ENCODE measurements at places on chromosomes 7 and 10.

GRCh38 chr10:25105743-25106260 lies 69.0 kb upstream of the GPR158 start:
- no peak for DNase-seq

DNA sequence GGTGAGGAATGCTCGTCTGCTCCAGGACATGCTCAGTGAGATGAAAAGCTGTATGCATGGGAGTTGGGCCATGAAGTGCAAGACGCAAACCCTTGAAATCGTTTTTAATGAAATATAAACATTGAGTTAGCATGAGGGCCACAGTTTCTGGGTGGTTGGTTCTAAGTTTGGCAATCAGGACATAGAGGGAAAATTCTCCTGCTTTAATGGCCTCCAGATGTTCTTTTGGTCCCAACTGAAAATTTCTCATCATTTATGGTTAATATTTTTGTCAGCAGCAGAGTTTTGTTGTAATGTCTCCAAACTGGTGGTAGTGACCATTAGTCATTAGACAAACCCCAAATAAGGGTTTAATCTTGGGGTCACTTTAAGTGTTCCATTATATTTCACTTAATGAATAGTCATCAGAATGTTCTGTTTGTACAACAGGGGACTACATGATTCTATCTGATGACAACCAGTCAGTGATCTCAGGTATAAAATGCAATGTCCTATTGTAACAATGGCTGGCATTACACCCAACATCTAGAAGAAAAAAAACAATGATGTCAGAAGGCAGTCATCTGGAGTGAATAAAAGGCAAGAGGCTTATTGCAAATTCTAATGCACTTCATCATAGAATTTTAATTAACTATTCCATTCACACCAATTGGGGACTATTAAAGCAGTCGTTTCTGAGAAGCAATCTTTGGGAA lies 197.4 kb downstream of the JCAD start:
- peak; percentile 57 for DNase-seq

- DNase-seq, result peak; percentile 77
Observed at GRCh38 chr7:112160130-112160770, 45.9 kb downstream of the DOCK4 start.

DNA sequence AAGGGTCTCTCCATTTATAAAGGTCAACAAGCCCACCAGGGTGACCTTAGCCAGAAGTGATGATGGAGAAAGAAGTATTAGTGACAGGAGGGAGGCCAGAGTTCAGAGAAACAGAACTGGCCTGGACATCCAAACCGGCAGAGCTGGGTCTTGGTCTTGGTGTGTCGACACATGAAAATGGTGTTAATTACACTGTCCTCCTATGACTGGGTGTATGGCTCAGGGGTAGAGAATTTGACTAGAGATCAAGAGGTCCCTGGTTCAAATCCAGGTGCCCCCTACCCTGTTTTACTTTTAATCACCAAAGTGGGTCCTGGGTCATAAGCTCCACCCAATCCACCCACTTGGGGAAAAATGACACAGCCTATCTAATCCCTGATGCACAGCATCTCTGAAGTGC lies 110.6 kb upstream of the ZNF746 start:
- DNase-seq, result no peak

DNA sequence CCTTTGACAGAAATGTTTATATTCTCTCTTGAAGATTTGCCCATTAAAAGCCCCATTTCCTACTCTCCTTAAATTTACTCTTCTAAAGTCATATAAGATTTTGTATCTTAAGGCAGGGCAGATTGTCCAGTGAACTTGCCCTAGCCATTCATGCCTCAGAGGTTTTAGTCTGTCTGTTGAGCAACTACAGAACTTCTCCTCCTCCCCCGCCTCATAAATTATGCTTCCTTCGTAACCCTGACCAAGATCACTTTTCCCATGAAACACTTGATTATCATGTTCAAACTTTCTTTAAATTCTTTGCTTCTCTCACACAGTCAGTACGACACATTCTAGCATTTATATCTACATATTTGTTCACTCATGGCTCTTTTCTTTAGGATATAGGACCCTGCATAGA lies 621.3 kb downstream of the ANKRD7 start:
- DNase-seq, result no peak

GRCh38 chr10:97259119-97259518 lies 33.3 kb downstream of the ARHGAP19 start:
- no peak for DNase-seq

DNA sequence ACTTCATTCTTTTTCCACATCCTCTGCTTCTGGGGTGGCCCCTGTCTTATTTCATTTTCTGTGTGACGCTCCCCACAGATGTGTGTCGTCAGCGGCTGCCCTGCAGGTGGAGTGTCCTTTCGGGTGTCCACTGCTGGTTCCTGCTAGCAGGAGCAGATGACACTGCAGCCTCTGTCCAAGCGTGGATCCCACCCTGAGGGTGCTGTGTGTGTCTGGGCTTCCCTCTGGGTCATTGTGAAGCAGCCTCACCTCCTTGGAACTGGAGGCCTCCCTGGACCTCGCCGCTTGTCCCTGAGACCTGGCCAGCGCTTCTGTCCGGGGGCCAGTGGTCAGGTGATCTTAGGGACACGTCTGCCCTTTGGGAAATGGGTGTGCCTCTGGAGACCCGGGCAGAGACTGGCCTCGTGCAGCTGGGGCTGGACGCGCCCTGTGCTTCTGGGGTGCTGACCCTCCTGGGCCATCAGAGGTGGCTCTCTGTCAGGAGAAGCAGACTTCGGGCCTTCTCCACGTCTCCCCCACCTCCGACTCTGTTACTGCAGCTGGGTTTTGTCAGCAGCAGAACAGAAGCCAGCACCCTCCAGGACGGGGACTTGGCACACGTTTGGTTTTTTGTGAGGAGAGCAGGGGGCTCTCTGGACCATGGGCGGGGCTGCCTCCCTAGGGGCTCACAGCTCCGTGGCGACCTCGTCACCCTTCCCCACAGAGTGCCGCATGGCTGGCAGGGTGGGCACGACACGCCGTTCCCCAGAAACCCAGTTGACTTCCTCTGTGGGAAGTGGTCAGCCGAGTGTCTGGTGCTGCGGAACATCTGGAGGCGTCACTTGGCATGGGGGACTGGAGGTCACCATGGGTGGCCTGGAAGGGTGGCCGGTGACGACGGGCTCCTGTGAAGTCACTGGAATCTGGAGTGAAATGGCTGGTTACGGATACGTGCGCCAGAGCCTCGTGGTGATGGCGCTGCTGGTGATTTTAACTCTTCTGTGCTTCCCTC lies 48.4 kb downstream of the INPP5A start:
- no peak for DNase-seq

- no peak for DNase-seq
Observed at GRCh38 chr10:83176901-83177300, 962.4 kb upstream of the GHITM start.

DNA sequence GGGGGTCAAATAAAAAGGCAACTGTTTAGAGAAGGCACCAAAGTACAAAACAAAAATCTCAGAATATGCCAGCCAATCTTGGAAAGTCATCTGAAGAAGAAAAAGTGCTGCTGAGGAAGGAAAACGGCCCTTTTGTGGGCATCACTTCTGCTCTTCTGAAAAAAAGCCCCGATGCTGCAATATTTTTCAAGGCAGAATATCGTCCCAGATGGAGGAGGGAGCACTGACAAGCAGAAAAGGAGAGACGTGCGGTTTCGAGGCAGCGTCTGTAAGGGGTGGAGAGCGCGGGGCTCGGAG lies 959 bp upstream of the ATRNL1 start:
- no peak for DNase-seq

DNA sequence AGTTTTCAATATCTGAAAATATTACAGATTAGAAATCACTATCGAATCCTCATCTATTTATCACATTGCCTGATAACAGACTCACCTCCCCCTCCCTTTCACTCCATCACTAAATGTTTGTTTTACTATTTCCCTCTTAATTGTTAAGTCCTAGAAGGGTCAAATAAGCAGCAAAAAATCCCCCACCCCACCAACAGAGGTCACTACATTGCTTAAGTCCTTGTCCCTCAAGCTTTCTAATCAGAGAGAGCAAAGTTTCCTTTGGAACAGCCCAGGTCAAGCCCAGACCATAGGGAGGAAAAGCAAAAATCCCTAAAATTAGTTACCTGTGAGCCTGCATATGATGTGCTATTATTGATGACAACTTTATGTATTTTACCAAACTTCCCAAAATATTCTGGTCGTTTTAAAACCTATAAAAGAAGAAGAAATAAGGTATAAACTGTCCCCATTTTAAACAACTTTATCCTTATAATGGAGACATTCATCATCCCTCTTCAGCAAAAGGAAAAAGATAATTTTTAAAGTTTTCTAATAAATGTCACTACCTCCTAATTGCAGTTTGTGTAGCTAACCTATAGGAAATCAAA lies 95.0 kb downstream of the CNOT4 start:
- peak; percentile 33 for DNase-seq

DNA sequence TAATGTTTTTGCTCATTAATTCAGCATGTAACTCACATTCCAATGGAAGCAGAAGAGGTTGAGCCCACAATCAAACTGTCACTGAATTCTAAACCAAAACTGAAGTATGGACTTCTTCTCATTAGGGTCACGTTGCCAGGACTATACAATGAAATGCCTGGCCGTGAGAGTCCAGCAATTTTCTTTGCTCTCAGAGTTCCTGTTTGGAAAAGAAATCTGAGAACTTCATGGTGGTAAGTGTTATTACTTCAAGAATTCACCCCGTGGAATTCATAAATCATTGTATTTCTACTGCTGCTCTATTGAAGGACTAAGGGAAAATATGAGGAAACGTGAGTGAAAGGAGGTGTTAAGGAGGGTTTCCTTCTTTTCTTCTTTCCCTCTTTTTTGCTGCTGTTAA lies 441.8 kb upstream of the AKR1E2 start:
- peak; percentile 9 for DNase-seq

- DNase-seq, result peak; percentile 15
Observed at GRCh38 chr7:48298779-48299178, 127.5 kb downstream of the ABCA13 start.

DNA sequence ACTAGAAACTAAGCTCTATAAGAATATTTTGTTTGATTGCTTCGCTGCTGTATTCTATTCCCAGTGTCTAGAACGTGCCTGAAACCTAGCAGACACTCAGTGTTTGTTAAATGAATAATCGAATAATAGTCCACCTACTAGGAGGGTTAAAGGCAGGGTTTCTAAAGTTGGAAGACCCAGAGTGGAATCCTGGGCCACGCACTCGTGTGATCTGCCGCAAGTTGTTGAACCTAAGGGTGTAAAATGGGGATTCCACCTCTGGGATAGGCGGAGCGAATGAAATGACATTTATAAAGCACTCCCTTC lies 702 bp upstream of the AGFG2 start:
- no peak for DNase-seq

- no peak for DNase-seq
Observed at GRCh38 chr7:112630565-112630964, 149.8 kb downstream of the LSMEM1 start.

- no peak for DNase-seq
Observed at GRCh38 chr10:114762811-114763210, 58.8 kb upstream of the FHIP2A start.

- no peak for DNase-seq
Observed at GRCh38 chr7:33179519-33179918, 50.2 kb downstream of the BBS9 start.

DNA sequence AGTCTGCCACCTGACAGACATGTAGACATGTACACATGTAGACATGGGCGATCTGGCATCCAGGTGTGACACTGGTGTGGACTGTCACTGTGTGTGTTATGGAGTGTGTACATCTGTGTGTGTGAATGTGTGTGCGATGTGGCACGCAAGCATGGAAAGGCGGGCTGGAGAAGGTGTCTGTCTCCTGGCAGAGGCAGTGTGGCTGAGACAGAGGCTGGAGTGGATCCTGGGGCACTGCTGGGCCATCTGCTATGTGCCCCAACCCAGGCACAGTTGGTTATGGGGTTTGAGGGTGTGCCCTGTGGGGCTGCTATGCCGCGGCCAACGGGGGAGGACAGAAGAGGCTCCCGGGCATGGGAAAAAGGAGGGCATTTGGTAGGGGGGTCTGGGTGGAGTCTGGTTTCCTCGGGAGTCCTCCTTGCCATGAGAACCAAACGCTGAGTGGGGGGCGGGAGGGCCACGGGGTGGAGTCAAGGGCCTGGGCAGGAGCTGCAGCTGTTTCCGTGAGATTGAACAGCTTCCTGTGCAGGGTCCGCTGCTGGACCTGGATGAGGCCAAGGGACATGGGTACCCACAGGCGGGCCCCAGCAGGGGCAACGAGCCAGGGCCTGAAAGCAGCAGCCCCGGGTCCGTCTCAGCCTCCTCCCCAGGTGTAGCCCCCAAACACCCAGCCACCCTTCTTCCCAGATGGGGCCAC lies 1.3 kb downstream of the ELN start:
- DNase-seq, result no peak

DNA sequence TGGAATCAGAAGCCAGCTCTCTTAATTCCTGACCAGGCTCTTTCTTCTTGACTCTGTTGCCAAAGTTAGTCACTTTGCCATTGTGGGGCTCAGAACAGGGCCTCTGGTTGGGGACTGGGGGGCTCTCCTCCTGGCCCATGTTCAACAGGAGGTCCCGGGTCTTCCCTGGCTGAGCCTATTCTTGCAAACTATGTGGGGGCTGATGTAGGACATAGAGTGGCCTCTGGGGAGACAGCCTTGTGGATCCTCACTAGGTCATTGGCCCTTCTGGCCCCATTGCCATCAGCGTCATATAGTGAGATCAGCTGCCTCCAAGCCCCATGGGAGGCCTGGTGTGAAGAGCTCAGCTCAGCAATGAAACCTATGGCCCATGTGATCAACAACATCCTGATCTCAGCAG lies 77.6 kb upstream of the LEP start:
- no peak for DNase-seq

DNA sequence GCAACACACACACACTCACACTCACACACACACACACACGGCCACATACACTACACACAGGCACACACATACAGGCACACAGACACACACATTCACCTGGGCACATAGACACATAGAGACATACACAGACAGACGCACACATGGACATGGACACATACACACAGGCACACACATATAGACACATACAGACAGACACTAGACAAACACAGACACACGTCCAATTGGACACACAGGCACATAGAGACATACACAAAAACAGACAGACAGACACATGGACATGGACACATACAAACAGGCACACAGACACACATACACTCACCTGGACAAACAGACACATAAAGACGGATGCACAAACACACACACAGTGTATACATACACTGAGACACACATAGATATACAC lies 21.7 kb upstream of the ACTR3B start:
- no peak for DNase-seq

- no peak for DNase-seq
Observed at GRCh38 chr7:79137942-79138341, 315.5 kb downstream of the MAGI2 start.

DNA sequence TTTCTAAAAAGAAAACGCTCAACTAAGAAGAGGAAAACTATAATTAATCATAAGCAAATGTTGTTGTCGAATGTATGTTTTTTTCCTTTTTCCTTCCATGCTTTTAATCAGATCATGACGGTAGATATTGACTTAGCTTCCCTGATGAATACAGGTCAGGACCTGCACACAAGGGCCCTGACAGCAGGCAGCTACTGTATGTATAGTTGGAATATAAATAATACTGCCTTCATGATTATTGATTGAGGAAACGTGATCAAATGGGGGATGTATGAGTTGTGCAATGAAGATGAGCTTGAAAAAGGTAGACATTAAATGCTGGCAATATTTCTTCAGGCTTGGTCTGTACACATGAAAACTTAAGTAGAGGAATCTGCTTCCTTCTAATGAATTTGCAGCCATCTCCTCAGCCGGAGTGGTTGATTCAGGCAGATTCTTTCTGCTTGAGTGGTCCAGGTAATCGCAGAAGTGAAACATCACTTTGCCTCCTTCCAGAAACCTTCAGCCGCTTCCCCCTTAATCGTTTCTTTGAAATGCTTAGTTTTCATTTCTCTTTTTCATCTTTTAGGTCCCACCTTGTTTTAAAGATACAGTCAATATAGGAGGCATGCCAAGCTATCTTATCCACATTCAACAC lies 656.5 kb downstream of the SDK1 start:
- no peak for DNase-seq

GRCh38 chr7:47125529-47125928 lies 456.4 kb downstream of the TNS3 start:
- DNase-seq, result no peak

Measured in Daoy (cell line).